ENCODE measurements at places on chromosomes 16 and 17.

DNA sequence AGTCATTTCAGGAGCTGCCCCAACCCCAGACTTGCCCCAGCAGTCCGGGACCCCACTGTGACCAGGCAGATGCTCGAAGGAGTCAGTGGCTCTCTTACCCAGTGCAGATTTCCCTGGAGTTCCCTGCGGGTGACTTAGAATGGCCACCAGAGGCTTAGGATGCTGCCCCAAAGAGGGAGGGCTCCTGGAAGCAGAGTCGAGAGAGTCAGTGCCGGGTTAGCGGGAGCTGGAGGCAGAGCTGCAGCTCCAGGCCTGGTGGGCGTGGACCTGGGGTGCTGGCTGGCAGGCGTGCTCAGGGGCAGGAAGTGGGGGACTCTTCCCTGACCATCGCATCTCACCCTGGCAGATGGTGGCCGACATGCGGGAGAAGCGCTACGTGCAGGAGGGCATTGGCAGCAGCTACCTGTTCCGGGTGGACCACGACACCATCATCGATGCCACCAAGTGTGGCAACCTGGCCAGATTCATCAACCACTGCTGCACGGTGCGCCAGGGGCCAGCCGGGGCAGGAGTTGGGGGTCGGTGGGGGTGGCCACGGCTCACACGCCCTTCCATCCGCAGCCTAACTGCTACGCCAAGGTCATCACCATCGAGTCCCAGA lies 1.6 kb upstream of the HSD3B7 start:
- DNase-seq = no peak

- no peak for DNase-seq
Measured at GRCh38 chr16:82136956-82137821, 32.8 kb downstream of the MPHOSPH6 start.

GRCh38 chr16:89720551-89720812 lies 216 bp downstream of the VPS9D1 start:
- DNase-seq = no peak

GRCh38 chr17:77036136-77036840 lies 104.5 kb upstream of the SEC14L1 start:
- no peak for DNase-seq

- no peak for DNase-seq
Measured at GRCh38 chr16:19680881-19681340, 37.1 kb downstream of the KNOP1 start.

DNA sequence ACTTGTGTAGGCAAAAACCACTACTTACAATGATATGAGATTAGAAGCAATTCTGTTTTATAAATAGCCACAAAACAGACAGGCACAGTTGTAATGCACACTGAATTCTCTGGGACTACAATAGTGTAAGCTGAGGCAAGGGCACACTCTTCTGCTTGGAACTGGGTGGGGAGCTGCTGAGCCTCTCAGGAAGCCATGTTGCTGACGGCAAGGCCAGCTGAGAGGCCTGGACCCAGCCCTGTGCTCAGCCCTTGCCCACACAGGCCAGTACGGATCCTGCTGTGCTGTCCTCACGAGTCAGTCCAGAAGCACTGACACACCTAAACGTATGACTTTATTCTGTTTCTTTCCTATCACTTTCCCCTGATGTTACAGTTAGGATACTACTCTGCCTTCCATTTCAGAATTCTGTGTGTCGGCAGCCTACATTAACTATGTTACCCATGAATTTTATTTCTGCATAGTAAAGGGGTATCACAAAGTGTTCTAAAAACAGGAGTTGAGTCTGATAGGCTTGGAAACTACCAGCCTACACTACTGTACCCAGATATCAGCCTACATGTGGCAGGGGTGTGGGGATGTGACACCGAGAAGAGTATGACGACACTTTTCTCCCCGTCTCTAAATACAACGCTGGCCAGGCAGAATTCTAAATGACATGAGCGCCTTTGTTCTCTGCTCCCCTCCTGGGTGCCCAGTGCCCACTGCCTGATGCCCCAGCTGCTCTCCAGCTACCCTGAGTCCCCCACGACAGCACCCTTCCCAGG lies 41.1 kb upstream of the FAAP100 start:
- no peak for DNase-seq

- no peak for DNase-seq
Measured at GRCh38 chr16:50235581-50235980, 30.8 kb upstream of the ADCY7 start.

GRCh38 chr16:49986351-49987124 lies 38.5 kb upstream of the CNEP1R1 start:
- no peak for DNase-seq

DNA sequence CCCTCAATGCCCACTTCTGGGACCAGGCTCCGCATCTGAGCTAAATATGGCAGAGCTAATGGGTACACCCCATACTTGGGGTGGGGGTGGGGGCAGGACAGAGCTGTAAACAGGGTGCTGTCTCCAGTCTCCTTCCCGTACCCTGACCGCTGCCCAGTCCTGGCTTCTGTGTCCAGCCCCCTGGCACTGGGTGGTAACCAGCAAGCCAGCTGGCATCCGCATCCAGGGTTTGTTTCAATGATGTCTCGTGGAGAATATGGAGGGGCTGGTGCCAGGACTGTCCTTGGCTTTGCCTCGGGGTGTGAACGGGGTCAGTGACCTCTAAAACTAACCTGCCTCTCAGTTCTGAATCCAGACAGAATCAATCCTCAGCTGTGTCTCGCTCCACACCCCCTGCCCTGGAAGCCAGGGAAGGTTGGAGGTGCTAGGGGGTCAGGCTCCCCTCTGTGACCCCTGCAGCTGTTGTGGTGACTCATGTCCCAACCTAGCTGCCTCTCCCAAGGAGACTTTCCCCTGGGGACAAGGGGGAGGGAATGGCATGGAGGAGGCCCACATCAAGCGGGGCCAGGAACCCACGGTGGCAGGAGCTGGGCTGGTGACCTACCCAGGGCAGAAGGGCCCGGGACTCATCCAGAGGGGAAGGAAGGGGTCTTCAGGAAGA lies 1.5 kb upstream of the PNMT start:
- DNase-seq = no peak

GRCh38 chr17:45310380-45311324 lies 6.2 kb downstream of the MAP3K14 start:
- peak; percentile 46 for DNase-seq

- DNase-seq = no peak
Measured at GRCh38 chr17:50469208-50469605, 527 bp upstream of the CHAD start.

GRCh38 chr17:32356750-32357149 lies 6.8 kb downstream of the ZNF207 start:
- no peak for DNase-seq

DNA sequence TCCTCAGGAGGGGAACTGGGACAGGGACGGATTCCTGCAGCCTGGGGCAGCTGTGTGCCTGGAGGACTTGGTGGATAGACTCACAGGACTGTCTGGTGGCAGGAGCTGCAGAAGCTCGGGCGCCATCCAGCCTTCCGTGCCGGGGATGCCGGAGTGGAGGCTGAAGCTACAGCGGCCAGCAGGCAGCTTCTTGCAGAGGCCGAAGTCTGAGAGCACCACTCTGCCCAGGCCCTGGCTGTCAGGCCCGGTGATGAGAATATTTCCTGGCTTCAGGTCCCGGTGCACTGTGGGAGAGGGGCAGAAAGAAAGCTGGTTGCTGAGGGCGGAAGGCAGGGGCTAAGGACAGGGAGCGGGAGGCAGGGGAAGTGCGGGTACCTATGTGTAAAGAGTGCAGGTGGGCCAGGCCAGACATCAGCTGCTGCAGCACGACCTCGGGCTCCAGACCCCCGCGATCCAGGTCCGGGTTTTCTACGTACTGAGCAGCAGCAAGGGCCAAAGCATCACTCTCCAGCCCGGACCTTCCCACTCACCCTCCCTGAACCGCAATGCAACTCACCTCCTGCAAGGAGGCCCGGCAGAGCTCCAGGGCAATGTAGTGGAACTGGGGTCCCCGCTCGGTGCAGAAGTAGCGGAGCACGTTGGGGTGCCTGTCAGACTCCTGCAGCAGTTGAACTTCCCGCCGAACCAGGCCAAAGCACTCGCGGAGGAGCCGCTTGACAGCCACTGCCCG lies 16.1 kb downstream of the PLK1 start:
- no peak for DNase-seq

GRCh38 chr16:85570735-85571562 lies 42.2 kb upstream of the GSE1 start:
- DNase-seq = no peak

DNA sequence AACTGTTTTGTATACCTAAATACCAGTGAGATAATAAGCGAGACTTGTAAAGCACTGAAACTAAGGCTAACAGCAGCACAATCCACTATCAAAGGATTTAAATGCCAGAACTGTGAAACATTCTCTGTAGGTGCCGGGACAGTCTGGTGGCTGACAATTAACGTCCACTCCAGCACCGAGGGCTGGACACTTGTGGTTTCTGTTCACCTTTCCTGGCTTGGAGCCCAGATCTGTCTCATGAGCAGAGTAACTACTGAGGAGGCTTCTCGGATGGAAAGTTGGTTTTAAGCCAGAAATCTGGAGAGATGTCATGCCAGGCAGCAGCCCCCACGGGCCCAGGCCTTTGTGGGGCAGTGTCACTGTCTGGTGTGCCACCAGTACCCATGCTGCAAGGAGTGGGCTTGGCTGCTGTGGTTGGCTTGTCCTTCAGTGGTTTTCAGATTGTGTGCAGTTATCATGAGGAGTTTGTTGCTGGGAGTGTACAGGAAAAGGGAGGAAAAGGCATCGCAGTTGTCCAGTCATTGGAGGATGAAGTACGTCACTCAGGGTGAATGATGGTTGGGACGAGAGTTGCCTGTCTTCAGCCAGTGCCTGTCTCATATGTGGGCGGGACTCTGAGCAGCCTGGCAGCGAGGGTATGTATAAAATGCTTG lies 35.5 kb downstream of the UBN1 start:
- peak; percentile 29 for DNase-seq

- no peak for DNase-seq
Measured at GRCh38 chr17:17500999-17501605, 4.9 kb upstream of the RASD1 start.

DNA sequence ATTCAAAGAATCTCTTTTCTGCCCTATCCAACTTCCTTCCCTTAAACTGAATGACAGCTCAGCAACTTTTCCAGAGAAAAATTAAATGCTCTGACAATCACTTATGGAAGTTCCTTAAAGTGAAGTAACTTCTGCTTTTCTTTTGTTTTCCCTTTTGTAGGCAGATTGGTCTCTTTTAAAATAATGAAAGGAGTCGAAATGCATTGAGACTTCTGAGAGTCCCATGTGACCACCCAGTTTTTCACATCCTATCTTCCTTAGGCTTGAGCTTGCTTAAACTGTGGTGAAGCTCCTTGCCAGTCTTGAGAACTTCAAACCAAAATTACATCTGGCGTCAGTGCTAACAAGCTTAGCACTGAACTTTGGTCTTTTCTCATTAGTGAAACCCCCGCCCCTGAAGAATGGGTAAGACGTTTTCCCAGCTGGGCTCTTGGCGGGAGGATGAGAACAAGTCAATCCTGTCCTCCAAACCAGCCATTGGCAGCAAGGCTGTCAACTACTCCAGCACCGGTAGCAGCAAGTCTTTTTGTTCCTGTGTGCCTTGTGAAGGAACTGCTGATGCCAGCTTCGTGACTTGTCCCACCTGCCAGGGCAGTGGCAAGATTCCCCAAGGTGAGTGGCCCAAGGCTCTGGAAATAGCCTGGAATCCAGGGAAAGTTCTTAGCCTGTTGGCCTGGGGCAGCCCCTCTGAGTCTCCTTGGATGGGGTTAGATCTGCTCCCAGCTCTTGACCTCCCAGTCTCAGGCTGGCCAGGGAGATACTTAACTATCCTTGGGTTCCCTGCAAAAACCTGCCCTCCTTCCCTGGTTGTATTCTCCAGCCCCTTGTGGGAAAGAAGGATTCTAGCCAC lies 1.2 kb downstream of the TMEM106A start:
- no peak for DNase-seq

GRCh38 chr17:57114085-57114673 lies 29.1 kb downstream of the AKAP1 start:
- no peak for DNase-seq

DNA sequence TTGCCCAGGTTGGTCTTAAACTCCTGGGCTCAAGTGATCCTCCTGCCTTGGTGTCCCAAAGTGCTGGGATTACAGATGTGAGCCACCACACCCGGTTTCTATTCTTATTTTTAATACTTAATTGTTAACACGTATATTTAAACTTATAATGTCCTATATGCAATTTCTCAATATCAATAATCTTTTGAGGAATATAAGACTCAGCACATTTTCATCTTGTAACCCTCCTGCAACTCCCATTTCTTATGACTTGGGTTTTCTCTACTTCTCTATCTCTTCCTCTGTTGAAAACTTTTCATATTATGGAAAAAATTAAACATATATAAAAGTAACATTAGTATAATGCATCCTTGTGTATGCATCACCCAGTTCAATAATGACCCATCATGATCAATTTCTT lies 150.7 kb downstream of the PRKCB start:
- DNase-seq = no peak

- peak; percentile 27 for DNase-seq
Measured at GRCh38 chr16:84740596-84741116, 40.9 kb downstream of the USP10 start.

- no peak for DNase-seq
Measured at GRCh38 chr17:70493277-70493874, 324.0 kb downstream of the KCNJ2 start.

- peak; percentile 60 for DNase-seq
Measured at GRCh38 chr16:66741169-66741900, 10.1 kb downstream of the DYNC1LI2 start.

- DNase-seq = no peak
Measured at GRCh38 chr16:50011707-50012106, 13.3 kb upstream of the CNEP1R1 start.
